ENCODE measurements at places on chromosomes 6 and 20.

GRCh38 chr6:91127752-91128151, 540.9 kb upstream of the MAP3K7 start:
- no peak for DNase-seq

GRCh38 chr6:74717591-74717990, 488.3 kb downstream of the COL12A1 start:
- DNase-seq: no peak

DNA sequence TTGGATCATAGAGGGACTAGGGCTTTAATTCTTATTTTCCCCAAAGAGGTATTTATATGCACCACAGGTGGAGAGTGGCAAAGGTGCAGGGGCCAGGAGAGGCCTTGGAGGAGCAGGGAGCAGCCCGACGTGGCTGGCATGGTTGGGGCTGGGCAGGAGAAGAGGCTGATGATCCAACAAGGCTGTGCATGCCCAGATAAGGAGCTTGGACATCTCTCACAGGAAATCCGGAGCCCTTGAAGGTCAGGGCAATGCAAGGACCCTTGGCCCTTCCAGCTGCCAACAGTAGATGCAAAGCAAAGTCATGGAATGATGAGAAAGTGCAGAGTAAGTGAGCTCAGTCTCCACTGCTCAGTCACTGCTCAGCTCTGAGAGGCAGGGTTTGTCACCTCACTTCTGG, 39.9 kb upstream of the SIRT5 start:
- no peak for DNase-seq

- DNase-seq: no peak
Observed at GRCh38 chr6:92779746-92780145, 639.6 kb downstream of the EPHA7 start.

- DNase-seq: no peak
Observed at GRCh38 chr6:121504227-121504626, 68.8 kb downstream of the GJA1 start.

DNA sequence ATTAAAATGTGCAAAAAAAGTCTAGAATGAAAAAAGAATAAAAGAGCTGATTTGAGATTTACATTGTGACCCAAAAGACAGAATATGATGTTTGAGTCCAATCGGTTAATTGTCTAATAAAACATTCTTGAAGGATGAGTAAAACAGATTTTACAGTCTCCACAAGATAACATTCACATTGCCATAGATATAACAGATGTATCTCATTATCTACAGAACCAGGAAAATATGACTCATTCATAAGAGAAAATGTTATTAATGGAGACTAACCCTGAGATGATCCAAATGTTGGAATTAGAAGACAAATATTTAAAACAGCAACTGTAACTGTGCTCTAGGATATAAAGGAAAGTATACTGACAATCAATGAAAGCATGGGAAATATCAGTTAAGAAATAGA, 141.7 kb downstream of the RFX6 start:
- no peak for DNase-seq

GRCh38 chr20:32957459-32957858, 46.8 kb downstream of the SUN5 start:
- DNase-seq: no peak

- DNase-seq: no peak
Observed at GRCh38 chr20:6976106-6976900, 208.8 kb downstream of the BMP2 start.

GRCh38 chr6:129774697-129775447, 64.9 kb upstream of the ARHGAP18 start:
- DNase-seq: no peak

DNA sequence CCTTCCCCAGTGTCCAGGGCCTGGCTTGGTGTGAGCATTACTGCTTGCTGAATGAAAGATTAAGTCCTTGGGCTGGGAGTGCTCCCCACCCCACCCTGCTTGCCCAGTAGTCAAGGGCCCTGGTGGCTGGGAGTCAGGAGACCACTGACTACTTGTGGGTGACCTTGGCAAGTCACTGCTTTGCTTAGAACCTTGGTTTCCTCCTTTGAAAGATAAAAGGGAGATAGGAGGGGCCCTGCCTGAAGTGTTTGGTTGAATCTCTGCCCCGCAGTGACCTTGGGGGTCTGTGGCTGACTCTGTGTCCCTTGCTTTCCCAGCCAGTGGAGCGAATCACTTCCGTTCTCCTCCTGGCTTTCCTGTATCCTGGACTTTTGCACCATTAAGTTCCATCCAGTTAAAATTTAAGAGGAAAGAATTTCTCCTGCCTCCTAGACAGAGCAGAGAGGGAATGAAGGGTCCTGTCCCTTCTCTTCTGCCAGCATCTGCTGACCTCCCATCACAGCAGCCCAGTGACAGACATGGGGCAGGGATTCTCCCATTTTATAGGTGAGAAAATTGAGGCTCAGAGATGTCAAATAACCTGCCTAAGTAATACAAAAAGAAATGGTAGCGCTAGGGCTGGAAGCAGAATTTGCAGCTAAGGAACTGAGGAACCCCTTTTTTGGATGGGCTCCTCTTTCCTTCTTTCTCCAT, 3.5 kb upstream of the EPB41L1 start:
- no peak for DNase-seq

- no peak for DNase-seq
Observed at GRCh38 chr6:67642582-67642981, 992.5 kb upstream of the ADGRB3 start.

GRCh38 chr6:42522036-42522435, 41.8 kb upstream of the UBR2 start:
- DNase-seq: no peak

GRCh38 chr6:11789744-11790143, 11.1 kb upstream of the ADTRP start:
- DNase-seq: no peak

- no peak for DNase-seq
Observed at GRCh38 chr20:37886851-37887297, 16.1 kb upstream of the VSTM2L start.

GRCh38 chr6:125356884-125357283, 55.1 kb upstream of the HDDC2 start:
- no peak for DNase-seq

DNA sequence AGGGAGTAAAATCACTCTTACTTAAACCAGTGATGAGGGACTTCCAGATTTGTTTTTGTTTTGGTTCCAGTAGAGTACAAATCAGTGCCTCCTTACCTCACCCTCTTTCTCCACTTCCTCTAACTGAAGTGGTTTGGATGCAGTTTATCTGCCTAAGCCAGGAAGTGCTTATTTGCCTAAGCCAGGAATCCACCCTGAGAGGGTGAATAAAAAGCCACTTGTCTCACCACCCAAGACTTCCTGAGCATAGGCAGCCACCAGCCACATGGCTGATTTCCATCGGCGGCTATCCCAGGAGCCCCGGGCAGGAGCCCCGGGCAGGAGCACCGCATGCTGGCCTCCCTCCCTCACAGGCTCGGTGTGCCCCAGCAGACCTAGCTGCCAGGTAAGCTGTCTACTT, 12.0 kb downstream of the LRP11 start:
- peak; percentile 62 for DNase-seq

GRCh38 chr6:51098791-51099190, 280.1 kb downstream of the TFAP2B start:
- no peak for DNase-seq

DNA sequence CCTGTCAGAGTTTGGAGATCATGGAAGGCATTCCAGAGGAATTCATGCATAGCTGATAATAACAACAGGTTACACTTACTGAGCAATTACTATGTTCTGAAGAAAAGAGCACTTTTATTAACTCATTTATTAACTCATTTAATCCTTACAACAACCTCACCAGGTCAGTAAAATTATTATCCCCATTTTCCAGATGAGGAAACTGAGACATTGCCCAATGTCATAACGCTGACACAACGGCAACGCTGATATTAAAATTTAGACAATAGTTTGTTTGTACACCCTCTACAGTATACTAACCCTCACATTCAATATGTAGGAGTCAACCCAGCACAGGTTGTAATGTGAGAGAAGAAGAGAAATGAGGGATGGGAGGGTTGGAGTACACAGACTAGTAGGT, 105.0 kb downstream of the RNGTT start:
- no peak for DNase-seq

- DNase-seq: no peak
Observed at GRCh38 chr6:11755725-11756124, 22.9 kb downstream of the ADTRP start.

DNA sequence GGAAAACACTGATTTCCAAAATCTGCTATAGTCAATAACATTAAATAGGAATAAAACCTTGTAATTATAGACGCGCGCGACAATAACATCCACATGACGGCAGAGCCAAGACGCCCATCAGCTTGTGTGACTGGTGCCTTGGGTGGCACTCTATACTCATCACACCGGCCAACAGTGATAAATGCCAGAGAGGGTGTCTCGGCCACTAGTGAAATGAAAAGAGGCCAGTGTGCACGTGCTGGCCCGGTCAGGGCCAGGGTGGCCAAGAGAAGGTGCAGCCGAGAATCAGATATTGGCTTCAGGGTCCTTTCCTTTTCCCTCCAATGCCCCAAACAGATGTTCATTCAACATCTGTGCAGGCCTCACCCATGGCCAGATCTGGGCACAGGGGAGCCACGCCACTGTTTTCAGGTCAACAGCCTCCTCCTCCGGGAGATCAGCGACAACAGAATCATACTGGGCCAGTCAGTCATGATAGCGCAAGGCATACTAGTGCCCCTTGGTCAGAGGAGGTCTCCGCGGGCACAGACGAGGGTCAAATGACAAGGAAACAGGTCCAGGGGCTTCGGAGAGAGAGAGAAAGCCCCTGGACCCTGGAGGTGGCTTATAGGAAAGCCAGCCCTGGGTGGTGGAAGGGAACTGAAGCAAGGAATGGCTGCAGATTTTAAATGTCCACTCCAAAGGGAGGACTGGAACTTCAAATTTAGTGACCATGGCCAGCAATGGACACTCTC, 134.5 kb downstream of the PRND start:
- DNase-seq: no peak

GRCh38 chr6:117733341-117733740, 58.1 kb downstream of the NUS1 start:
- DNase-seq: no peak

- no peak for DNase-seq
Observed at GRCh38 chr20:49361862-49362660, 84.2 kb upstream of the ZNFX1 start.

DNA sequence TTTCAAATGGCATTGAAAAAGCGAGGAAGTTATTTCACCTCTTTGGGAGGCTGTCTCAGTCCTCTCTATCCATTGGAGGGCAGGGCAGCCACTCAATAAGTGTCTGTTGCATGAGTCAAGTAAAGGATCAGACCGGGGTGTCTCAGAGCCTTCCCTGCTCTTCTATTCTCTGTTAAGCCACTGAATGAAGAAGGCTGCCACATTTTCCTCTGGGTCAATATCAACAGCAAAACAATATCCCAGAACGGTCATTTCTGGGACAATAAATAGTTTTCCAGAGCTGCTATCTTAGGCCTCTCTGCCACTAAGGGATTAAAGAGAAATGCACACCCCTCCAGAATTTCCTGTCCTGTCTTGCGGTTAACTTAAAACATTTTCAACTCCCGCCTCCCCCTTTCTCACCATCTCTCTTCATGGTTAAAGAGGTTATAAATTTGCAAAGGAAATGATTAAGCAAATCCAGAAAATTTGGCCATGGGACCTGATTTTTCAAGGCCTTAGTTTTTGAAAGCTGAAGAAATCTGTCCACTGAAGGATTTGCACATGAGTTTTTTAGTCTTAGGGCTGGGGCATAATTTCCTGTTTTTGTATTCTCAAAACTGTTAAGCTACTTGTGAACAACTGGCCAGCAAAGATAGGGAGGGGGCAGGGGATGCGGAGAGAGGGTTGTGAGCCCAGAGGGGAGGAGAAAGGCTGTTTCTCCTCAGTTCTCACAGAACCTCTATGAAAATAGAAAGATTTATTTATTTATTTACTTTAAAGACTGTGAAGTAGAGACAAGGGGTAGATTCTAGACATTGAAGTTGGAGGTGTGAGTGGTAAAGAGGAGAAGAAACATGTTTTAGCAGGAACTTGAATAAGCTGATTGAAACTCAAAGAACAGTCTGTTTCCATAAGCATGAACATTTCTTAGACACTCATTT, 135.7 kb downstream of the BCAS1 start:
- no peak for DNase-seq

DNA sequence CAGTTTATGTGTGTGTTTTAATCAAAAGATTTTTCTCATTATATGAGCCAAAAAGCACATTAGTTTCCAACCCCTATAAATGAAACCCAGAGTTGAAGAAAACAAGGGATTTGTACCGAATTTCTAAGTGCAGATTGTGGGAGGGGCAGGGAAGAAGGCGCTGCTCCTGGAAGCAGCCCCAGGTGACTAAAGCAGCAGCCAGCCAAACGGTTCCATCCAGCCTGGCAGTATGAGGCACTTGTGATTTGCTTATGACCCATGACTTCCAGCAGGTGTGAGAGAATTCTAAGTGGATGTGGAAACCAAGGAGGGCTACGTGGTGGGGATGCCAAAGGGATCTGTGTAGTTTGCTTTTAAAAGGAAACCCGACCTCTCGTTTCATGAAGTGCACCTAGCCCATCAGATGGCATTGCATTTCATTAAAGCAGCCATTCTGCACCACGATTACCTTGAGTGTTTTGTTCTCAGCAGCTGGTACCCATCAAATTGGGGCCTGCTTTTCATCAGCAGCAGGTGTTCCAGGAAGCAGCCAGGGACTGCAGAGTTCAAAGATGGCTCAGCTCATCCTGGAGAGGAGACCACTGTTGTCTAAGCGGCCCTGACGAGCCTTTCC, 79.1 kb downstream of the DTD1 start:
- DNase-seq: no peak

DNA sequence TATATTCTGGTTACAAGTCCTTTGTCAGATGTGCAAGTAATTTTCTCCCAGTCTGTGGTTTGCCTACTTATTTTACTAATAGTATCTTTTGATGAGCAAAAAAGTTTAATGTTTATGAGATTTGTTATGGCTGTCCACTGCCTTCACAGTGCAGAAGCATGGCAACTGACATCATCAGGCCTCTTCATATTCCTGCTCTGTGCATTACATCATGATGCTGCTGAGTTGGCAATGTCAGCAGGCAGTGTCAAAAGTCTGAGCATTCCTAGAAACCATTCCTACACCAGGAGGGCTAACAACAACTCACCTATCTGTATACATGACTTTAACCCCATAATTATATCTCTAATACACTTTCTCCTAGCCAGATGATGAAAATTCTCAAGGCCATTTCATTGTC, 10.8 kb upstream of the OR2B2 start:
- DNase-seq: no peak

DNA sequence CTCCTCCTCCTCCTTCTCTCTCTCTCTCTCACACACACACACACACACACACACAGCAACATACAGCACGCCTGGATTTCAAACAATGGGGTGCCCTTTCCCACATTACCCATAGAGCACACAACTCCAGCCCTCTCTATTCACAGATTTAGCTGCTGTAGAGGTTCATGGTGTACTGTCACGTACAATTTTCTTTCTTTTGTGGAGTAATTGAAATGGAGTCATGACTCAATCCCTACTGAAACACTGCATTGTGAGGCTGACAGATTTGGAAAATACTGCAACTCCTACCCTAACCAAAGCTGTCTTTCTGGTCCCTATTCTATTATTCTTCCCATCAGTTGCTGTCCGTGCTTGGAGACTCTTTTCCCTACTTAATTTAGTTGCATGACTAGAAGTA, 166.9 kb downstream of the EDN1 start:
- DNase-seq: no peak
